NCI-H2081 (cell line): ENCODE measurements at places on chromosomes 6 and 20.

- no peak for DNase-seq
These were observed 20.0 kb upstream of the LBP start for GRCh38 chr20:38326309-38326708.

- peak; percentile 68 for DNase-seq
These were observed 1.5 kb downstream of the ID4 start for GRCh38 chr6:19838442-19839236.

- no peak for DNase-seq
These were observed 154.0 kb downstream of the PRL start for GRCh38 chr6:22142856-22143255.

DNA sequence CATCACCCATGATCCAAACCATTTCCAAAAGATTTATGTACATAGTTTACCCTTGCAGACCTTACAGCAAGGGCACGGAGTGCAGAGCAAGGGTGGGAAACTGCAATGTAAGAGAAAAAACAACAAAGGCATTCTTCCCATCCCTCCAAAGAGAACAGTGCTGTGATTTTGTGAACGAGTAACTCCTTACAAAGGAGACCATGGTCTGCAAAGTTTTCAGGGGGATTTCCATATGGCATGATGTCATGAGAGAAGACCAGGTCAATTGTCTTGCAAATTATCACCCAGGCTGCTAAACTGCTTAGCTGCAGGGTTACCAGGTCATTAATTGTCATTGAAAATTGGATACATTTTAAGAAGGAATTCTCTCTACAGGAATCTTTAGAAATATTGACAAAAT lies 58.3 kb downstream of the LAMP5 start:
- DNase-seq = no peak

- DNase-seq = no peak
These were observed 42.0 kb upstream of the KIF16B start for GRCh38 chr20:16615199-16615598.

- peak; percentile 54 for DNase-seq
These were observed 137.2 kb downstream of the FARS2 start for GRCh38 chr6:5398530-5398929.

- no peak for DNase-seq
These were observed 13.7 kb downstream of the GSTA4 start for GRCh38 chr6:52981222-52981900.

DNA sequence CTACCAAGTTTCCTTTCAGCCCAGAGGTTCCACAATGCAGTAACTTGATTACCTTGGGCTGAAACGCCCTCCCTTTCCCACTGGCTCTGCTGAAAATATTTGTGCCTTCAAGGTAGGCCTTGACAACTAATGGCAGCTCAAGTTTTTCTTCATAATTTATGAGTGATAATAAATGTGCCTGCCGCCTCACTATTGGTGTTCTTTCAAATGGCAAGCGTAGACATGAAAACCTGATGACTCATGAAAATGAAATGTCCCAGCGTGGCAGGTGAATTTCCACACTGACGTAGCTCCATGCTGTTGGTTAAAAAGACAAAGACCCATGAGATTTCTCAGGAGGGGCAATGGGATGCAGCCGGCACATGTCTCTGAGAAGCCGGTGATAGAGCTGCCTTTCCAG lies 107.2 kb upstream of the GGTLC1 start:
- DNase-seq = no peak
